Stimulated activated CD8-positive, alpha-beta memory T cell treated with anti-CD3 and anti-CD28 coated beads, Interleukin-4, amount 100 ng/mL, for 4 hours (primary cell): ENCODE measurements at places on chromosomes 16 and 17.

DNA sequence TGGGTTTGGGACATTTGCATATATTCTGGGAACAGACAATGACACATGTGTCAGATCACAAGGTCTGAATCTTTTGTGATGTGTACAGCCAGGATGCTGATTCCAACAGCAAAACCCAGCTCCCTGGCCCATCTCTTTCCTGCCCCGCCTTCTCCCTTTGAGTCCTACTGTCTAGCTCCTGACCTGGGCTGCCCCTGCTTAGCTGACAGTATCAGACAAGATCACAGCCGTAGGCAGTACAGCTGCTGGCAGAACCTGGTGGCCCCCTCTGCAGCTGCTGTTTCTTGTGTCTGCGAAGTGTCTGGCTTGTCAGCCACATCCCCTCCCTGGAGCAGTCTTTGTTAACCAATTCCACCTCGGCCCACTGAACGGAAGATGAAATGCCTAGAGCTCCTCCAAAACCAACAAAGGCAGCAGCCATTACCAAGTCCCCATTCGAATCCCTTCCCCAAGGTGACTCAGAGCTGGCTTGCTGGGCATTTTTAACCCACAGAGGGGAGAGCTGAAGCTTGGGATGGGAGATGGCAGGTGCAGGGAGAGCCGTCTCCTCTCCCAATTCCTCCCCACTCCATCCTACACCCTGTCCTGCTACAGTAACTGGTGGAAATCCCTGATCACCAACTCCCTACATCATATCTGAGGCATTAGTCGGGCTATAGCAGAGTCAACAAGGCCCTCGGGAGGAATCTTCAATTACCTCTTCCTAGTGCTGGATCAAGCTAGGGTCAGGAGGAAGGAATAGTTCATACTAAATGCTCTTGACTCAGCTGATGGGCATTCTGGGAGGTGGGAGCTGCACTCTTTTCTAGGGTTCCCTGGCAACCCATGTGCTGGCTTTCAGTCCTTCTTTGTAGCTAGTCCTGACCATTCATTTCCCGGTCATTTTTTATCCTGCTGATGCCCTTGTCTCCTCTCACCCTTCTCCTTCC lies 5.8 kb downstream of the PIPOX start:
- DNase-seq, result no peak

- DNase-seq, result no peak
These were observed 3.1 kb upstream of the PSMB10 start for GRCh38 chr16:67939507-67940445.

DNA sequence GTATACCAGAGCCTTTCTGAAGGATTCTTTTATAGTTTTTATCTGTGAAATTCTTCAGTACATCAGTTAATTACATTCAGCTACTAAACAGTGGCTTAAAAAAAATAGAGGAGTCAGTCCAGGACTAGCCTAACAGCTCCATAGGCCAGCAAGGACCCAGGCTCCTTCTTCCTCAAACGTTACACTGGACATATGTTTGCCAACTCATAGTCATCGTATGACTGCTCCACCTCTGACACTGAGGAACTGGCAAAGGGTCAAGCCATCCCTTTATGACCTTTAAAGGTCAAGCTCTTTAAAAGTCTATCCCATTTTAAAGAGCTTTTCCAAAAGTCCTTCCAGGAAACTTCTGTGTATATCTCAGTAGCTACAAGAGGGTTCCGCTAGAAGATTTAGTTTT lies 36.6 kb downstream of the PHLPP2 start:
- DNase-seq, result no peak

GRCh38 chr16:84742641-84743092 lies 42.9 kb downstream of the USP10 start:
- no peak for DNase-seq

GRCh38 chr16:87308826-87309225 lies 8.4 kb downstream of the C16orf95 start:
- DNase-seq, result no peak

DNA sequence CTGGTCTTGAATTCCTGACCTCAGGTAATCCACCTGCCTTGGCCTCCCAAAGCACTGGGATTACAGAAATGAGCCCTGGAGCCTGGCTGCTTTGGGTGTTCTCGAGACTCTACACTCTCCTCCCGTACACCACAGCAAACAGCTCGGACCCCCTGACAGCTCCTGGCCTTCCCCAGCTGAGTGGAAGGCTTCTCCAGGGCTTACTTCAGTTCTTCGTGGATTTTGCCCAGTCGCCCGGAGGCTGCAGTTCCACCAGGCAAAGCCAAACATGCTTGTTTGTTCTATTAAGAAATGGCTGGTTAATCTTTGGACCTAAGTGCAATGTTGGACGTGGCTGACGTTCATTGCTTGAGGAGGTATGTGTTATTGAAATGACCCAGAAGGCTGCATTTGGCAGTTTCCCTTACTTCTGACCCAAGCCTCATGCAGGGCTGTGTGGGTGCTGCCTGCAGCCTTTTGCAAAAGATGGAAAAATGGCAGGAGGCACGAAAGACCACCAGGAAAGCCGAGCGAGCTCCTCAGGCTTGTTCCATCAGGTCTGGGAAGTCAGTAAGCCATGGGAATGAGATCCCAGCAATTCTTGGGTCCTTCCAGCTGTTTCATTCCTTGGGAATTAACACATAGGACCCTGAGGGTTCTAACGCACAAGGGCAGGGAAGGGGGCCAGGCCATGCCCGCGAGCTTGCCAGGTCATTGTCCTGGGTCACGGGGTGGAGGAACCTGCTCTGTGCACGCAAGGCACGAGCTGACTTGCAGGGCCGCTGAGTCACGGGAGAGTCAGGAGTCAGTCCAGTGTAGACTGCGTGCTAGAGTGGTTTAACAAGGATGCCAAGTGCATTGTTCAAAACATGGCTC lies 23.9 kb upstream of the KLHDC4 start:
- DNase-seq, result no peak

- no peak for DNase-seq
These were observed 3.4 kb downstream of the NOD2 start for GRCh38 chr16:50696575-50697420.

DNA sequence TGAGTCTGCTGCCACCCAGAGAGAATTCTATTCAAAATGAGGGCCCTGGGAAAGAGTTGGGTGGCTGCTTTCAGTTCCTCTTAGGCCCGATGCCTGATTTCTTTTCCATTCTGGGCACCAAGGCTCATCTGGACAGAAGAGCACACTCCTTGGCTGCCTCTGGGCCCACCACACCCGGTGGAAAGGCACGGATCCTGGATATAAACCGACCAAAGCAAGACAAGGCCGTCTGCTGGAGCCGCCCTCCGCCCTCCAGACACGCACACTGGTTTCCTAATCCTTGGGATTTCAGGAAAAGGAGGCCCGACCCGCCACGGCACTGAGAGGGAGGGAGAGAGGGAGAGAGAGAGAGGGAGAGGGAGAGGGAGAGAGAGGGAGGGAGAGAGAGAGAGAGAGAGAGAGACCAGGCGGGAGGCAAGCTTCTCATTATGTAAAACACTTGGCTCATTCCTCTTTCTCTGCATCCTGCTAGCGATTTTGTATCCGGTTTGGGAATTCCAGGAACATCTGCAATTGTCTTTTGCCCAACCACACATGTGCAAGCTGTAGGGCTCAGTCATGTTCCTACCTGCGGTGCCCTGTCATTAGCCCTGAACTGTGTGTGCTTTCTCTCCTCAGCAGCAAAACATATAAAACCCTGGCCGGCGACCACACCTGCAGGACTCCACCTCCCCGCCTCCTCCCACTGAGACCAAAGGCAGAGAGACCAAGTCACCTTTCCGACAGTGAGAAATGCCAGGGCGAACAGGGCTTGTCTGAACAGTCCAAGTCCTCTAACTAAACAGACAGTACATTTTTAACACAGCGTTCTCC lies 347.2 kb downstream of the SOX9 start:
- no peak for DNase-seq

GRCh38 chr16:3822366-3823045 lies 58.0 kb downstream of the CREBBP start:
- no peak for DNase-seq

GRCh38 chr16:87806261-87806640 lies 40.5 kb upstream of the KLHDC4 start:
- no peak for DNase-seq

DNA sequence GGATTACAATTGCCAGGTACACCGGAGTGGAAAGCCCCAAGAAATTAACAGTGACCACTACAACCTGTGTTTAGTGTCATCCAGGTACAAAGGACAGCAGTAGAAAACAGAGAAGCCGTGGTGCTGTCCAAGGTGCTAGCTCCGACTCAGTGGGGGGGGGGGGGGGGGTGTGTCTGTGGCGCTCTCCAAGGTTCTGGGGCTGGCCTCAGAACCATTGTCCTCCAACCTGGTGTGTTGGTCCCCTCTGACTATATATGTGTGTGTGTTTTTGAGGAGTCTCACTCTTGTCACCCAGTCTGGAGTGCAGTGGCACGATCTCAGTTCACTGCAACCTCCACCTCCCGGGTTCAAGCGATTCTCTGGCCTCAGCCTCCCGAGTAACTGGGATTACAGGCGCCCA lies 5.8 kb upstream of the ZNF23 start:
- no peak for DNase-seq

DNA sequence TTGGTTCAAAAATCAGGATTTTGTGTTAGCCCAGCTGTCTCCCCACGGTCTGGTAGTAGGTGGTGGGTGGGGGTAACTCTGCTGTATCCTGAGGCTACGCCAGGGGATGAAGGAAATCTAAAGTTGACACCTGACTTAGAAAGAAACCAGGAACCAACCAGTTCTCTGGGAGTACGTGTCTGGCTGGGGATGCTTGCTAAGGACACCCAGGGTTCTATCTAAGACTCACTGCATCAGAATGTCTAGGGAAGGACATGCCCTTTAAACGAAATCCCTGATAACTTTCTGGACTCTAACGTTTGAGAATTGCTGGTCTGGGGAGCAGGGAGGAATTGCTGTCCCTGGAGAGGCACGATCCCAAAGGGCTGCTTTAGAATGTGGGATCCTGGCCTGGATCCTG lies 39.2 kb upstream of the CES5A start:
- no peak for DNase-seq

GRCh38 chr16:56305956-56306565 lies 114.8 kb downstream of the GNAO1 start:
- no peak for DNase-seq

DNA sequence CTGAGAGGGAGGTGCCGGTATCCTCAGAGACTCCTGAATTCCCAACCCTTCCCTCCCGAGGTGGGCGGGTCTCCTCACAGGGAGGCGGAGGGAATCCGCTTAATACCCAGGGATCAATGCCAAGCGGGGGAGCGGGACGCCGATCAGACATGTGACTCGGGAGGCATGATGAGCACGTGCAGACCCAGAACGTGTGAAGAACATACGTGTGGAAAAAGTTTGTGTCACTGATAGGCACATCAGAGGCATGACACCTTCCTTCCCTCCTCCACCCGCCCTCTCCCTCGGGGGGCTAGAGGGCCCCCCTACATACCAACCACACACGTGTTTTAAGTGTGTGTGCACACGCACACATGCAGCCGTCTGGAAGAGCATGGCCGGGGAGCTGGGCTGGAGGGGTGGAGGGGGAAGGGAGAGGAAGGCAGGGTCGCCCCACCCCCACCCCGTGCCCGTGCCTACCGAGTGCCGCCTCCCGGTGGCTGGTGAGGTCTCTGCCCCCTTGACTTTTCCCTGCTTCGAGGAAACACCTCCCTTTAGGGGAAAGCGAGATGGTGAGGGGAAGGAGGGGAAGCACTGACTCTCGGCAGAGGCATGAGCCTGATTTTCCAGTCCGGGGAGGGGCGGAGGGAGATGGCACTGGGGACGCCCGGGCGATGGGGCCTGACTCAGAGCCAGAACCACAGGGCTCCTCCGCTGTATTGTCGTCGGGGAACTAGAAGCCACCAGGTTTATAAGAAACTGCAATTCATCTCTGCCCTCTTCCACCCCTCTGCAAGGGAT lies 12.1 kb upstream of the TBX21 start:
- peak; percentile 96 for DNase-seq

GRCh38 chr17:6303664-6304063 lies 131.3 kb downstream of the AIPL1 start:
- no peak for DNase-seq

GRCh38 chr17:78394209-78394608 lies 15.8 kb downstream of the PGS1 start:
- no peak for DNase-seq

- no peak for DNase-seq
These were observed 11.3 kb upstream of the USP7 start for GRCh38 chr16:8975039-8975438.

- no peak for DNase-seq
These were observed 81.1 kb downstream of the MAF start for GRCh38 chr16:79519448-79519847.

DNA sequence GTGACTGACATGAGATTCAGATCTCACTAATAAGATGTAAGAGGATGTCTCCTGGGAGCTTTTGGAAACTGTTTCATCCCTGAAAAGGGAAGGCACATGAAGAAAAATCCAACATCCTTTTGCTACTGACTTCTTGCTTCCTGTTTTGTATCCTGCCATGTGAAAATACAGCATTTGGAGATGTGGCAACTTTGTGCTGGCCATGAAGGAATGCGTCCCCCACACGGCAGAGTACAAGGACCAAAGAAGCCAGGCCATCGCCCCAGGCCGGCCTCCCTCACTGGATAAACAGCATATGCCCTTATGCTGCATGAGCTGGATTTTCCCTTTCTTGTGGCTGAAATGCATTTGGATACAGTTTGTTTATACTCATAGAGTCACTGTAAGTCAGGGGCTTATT lies 5.5 kb upstream of the HASPIN start:
- DNase-seq, result no peak

- DNase-seq, result no peak
These were observed 31.3 kb downstream of the GRIN2A start for GRCh38 chr16:10150906-10151305.

DNA sequence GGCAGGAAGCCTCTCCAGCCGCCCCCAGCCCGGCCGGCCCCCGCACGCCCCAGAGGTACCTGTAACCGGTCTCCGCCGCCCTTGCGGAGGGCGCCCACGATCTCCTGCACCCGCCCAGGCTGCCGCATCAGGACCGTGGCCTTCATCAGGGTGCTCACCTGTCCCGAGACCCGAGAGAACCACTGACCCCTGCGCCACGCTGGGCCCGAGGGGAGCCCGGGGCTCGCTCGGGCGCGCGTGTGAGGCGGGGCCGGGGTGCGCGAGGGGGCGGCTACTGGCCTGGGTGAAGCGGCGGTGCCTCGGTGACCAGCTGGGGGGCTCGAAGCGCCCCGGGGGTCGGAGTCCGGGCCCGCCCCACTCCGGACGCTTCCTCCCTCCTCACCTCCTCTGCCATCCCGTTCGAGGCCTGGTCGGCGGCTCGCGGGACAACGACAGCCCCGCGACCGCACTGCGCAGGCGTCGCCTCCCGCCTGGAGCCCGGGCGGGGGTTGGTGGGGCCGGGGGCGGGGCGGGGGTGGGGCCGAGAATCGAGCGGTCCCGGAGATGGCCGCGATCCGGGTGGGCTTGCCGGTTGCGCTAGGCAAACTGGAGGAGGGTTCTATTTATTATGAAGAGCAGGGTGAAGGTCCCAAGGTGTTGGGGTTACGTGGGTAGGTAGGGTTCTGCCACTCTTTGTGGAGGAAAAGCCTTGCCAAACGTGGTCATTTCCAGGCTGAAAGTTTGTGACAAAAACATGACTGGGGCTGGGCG lies at the start of gene NT5C3B:
Gene NT5C3B (minus strand): TSS at position 433 of the 750 bp plus-strand sequence. CDS start 39 bp downstream, at position 394.
- DNase-seq, result peak; percentile 24
